ENCODE measurements at places on chromosomes 11 and 22. TPM values are rescaled to one million over a fixed set of nuclear protein-coding genes. Genes with fewer than 3 reads are reported as not detected.

ENTHD1 gene
- not detected for total RNA-seq

SYVN1 gene
- total RNA-seq = 7.4 TPM

ARHGAP42 gene
- 7.4 TPM for total RNA-seq

RIBC2 gene
- 0.25 TPM for total RNA-seq

BBOX1 gene
- total RNA-seq = 4.2 TPM

SLC29A2 gene
- 1.7 TPM for total RNA-seq
